ENCODE measurements at places on chromosomes 16 and 17. TPM values are rescaled to one million over a fixed set of nuclear protein-coding genes. Genes with fewer than 3 reads are reported as not detected.

DNA sequence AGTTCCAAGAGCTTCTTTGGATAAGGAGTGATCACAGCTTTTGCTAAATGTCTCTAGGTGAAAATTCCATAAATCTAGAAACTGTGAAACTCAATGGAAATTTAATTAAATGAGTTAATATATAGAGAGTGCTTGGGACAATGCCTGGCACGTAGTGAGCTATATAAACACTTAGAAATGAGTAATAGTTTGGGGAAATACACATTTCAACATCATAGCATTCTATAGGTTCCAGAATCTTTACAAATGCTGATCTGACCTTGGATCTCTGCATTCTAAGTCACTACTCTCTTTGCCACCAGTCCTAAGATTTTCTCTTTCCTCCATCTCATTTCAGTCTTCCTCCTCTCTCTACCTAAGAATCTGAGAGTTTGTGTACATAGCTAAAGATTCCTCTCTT, 175.6 kb downstream of the SOX9 start:
- no peak overlapping the region for H3K4me3 ChIP-seq
- H3K27ac ChIP-seq, result no peak overlapping the region
- no peaks in the 10 kb centered on the region for H3K36me3 ChIP-seq
- H3K27me3 ChIP-seq, result no peaks in the 10 kb centered on the region
- H3K4me1 ChIP-seq, result no peaks in the 10 kb centered on the region

DNA sequence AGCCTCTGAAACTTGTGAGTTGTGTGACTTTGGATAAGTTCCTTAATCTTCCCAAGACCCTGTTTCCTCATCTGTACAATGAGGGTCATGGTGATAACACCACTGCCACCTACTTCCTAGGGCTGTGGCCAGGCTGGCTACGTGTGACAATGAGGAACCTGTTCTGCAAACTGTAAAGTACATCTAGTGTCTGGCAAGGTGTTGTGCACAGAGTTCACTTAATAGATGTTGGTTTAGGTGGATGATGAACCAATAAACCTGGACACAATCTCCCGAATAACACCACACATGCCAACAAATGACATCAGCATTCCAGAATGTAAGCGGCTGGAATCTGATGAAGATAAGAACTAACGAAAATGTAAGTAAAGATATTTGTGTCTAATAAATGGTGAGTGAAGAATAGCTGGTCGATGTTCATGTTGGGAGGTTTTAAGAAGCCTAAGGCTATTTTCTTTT, 82.3 kb downstream of the MARCHF10 start:
- no peaks in the 10 kb centered on the region for H3K4me1 ChIP-seq
- H3K27me3 ChIP-seq, result no peaks in the 10 kb centered on the region
- no peaks in the 10 kb centered on the region for H3K36me3 ChIP-seq
- no peak overlapping the region for H3K4me3 ChIP-seq
- no peak overlapping the region for H3K27ac ChIP-seq
- no peak for DNase-seq

DNA sequence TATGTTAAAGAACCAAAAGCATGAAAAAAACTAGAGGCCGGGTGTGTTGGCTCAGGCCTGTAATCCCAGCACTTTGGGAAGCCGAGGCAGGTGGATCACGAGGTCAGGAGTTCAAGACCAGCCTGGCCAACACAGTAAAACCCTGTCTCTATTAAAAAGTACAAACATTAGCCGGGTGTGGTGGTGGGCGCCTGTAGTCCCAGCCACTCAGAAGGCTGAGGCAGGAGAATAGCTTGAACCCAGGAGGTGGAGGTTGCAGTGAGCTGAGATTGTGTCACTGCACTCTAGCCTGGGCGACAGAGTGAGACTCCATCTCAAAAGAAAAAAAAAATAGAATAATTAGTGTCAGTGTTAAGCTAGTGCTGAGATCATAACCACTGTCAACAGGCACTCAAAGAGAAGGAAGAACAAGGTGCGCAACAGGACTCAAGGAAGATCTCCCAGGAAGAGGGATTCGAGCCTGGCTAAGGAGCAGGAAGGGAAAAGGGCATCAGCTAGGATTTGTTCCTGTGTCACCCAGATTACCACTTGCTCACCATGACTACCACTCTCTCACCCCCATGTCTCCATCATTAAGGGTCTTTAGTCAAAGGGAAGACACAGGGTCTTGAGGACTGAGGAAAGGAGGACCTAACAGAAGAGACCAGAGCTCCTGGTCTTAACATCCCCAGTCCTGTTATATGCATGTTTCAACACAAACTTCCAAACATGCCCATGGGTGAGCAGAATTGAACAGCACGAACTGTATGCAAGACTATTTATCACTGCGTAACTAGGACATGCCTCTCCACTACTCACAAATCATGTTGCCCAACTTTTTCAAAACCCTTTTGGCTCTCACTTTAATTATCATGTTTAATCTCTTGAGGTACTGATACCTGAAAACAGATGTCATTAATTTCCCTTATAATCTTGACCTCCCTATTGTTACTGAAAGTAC, 88.3 kb upstream of the PLEKHM1 start:
- H3K36me3 ChIP-seq, result no peaks in the 10 kb centered on the region
- H3K27me3 ChIP-seq, result no peaks in the 10 kb centered on the region
- no peak overlapping the region for H3K4me3 ChIP-seq
- no peak for DNase-seq

DNA sequence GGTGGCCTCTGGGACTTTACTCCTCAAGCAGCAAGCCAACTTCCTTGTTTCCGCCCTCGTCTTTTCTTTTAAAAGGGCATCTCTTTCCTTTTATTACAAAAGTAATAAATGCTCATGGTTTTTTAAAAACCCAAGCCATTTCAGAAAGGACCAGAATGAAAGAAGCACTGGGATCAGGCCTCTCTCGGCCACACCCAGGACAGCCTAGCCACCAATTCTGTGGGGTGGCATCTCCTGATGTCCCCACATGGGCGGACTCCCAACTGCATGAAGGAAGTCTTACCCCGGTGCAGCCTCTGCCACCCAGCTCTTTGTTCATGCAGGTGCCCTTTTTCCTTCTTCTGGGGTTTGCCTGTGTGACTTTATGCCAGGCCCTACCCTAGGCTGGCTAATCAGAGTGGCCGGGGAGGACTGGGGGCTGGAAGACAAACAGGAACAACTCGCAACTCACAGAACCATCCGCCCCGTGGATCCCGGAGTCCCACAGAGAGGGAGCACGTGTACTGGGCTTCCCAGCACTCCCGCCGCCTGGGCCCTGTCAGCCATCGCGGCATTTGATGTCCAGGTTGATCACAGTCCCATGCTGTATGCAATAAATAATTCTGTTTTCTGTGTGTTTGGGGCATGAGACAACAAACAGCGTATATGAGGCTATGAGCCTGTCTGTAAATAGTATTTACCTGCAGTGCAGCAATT, 2.6 kb upstream of the RASD1 start:
- no peak for DNase-seq
- H3K36me3 ChIP-seq, result no peaks in the 10 kb centered on the region
- no peak overlapping the region for H3K27ac ChIP-seq
- H3K4me3 ChIP-seq, result no peak overlapping the region
- H3K27me3 ChIP-seq, result no peaks in the 10 kb centered on the region

- no peaks in the 10 kb centered on the region for H3K36me3 ChIP-seq
- no peaks in the 10 kb centered on the region for H3K4me1 ChIP-seq
- no peak for DNase-seq
- no peak overlapping the region for H3K4me3 ChIP-seq
- H3K27me3 ChIP-seq, result no peaks in the 10 kb centered on the region
Measured at GRCh38 chr16:57883480-57883879, 81.2 kb upstream of the KIFC3 start.

DNA sequence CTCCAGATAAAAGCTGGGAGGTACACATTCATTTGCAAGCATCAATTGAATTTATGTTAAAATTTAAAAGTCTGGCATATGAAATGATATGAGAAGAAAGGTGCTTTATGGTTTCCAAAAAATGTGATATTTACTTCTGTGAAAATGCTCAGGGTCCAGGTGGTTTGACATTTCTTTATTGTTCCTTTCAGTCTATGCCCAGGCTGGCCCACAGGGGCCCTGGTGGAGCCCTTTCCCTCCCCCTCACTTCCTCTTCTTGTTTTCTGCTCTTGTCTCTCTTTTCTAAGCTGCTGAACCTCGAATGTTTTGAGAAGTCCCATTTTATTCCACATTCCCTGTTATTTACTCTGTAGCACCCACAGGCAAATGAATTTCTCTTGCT, 127.8 kb downstream of the HS3ST3B1 start:
- H3K27ac ChIP-seq, result no peak overlapping the region
- no peaks in the 10 kb centered on the region for H3K4me1 ChIP-seq
- DNase-seq, result no peak
- H3K36me3 ChIP-seq, result no peaks in the 10 kb centered on the region
- H3K27me3 ChIP-seq, result no peaks in the 10 kb centered on the region

DNA sequence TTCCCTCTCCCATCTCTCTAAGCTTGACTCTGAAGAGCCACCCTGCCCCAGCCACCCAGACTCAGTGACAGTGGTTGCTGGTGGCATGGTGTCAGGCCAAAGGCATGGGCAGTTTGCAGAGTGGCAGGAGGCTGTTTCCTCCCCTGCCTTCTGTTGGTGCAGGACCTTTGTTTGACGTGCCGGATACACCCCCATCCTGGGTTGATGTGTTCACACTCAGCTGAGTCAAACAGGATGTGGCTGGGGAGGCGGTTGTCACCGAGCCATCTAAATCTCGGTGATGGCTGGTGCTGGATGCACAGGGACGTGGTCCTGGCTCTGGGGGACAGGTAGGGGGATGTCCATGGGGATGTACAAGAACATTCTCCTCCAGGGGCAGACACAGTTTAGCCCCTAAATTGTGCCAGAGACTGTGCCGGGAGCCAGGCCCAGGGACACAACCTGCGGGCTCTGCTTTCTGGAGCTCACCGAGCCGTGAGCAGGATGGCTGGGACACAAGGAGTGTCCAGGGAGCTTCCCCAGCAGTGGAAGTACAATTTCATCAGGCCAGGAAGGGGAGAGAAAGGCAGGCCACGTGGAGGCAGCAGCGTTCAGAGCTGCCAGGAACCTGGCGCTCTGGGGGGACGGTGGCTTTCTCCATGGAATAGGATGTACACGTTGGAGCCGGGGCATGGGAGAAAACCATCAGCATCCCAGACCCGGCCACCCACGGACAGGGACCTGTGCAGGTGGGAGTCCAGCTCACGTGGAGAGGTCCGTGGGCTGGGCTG, 264.2 kb downstream of the SEC14L1 start:
- peaks cover 26% of the 10 kb centered on the region for H3K4me1 ChIP-seq
- peak overlapping the region; percentile 86 for H3K27ac ChIP-seq
- DNase-seq, result no peak
- no peaks in the 10 kb centered on the region for H3K36me3 ChIP-seq
- no peaks in the 10 kb centered on the region for H3K27me3 ChIP-seq

DNA sequence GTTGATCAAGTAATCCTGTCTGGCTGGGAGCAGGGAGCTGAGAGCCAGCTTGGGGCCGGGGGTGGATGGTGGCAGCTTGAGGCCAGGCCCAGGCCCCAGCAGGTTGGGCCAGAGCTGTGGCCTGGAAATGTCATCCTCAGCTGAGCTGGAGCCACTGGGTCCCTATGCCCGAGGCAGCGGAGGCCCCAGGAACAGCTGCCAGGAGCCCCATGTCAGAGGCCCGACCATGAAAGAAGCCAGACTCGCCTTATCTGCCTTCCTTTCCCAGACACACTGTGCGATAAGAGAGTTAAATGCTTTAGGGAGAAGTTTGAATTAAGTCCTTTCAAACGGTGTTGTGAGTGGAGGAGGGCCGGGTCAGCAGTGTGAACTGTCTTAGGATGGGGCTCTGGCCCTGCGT, 3.5 kb downstream of the SMTNL2 start:
- H3K4me1 ChIP-seq, result no peaks in the 10 kb centered on the region
- no peak overlapping the region for H3K4me3 ChIP-seq
- no peak for DNase-seq
- peak overlapping the region; percentile 55 for H3K27ac ChIP-seq
- H3K36me3 ChIP-seq, result no peaks in the 10 kb centered on the region
- H3K27me3 ChIP-seq, result no peaks in the 10 kb centered on the region

GRCh38 chr16:30858829-30859423, 35.0 kb downstream of the BCL7C start:
- no peaks in the 10 kb centered on the region for H3K4me1 ChIP-seq
- no peak for DNase-seq
- no peaks in the 10 kb centered on the region for H3K36me3 ChIP-seq
- H3K4me3 ChIP-seq, result no peak overlapping the region
- H3K27ac ChIP-seq, result no peak overlapping the region

DNA sequence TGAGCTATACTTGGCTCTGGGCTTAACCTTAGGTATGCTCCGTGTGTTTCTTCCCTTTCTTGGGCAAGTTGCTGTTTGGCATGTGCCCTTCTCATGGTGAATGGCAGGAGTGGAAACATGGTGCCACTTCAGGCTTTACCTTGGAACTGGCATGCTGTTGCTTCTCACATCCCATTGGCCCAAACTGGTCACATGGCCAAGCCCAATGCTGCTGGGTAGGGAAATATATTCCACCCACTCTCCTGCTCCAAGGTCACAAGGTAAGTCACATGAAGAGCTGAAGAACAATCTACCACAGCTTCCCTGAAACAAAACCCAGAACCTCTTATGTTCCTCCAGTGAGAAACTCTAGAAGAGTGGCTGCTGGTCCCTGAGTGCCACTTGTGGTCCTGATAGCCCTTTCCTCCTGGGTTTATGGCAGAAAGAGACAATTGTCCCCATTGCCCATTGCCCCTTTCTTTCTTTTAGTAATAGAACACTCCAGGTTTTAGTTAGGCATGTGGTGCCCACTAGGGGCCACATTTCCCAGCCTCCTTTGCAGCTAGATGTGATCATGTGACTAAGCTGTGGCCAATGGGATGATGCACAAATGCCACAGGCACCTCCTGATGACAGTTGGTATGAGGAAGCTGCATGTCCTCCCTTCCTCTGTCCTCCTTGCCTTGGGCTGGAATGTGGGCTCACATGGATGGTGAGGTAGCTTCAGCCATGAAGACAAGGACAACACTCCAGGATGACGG, 50.3 kb downstream of the MEOX1 start:
- H3K4me3 ChIP-seq, result no peak overlapping the region
- no peak overlapping the region for H3K27ac ChIP-seq
- H3K27me3 ChIP-seq, result no peaks in the 10 kb centered on the region
- H3K4me1 ChIP-seq, result no peaks in the 10 kb centered on the region
- DNase-seq, result no peak

DNA sequence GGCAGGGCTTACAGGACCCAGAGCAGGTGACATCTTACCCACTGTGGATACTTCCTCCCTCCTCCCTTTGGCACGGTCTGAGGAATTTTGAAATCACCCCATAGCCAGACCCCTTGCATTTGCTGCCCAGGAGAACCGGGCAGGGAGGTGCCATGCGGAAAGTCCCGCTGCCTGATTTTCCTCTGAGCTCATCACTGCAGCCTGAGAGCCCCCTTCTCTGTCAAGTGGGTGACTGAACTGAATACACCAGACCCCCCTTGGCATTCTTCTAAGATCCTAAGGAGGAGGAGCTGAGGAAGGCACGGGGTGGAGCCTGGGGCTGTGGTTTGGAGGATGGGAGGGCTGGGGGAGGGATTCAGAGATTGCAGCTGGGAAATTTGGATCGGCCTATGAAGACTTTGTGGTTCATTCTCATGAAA, 173.4 kb downstream of the RAB11FIP4 start:
- no peaks in the 10 kb centered on the region for H3K36me3 ChIP-seq
- H3K4me1 ChIP-seq, result peaks cover 34% of the 10 kb centered on the region
- H3K27me3 ChIP-seq, result no peaks in the 10 kb centered on the region
- DNase-seq, result no peak
- peak overlapping the region; percentile 90 for H3K27ac ChIP-seq

- H3K27me3 ChIP-seq, result no peaks in the 10 kb centered on the region
- no peaks in the 10 kb centered on the region for H3K4me1 ChIP-seq
- no peak overlapping the region for H3K27ac ChIP-seq
- DNase-seq, result no peak
- H3K4me3 ChIP-seq, result no peak overlapping the region
Measured at GRCh38 chr16:55115506-55115905, 184.8 kb downstream of the IRX5 start.

- H3K27ac ChIP-seq, result peak overlapping the region; percentile 97
- no peaks in the 10 kb centered on the region for H3K36me3 ChIP-seq
- peaks cover 11% of the 10 kb centered on the region for H3K4me1 ChIP-seq
- DNase-seq, result no peak
- H3K27me3 ChIP-seq, result no peaks in the 10 kb centered on the region
Measured at GRCh38 chr17:44120851-44121605, 2.4 kb downstream of the HDAC5 start.

Gene MYH2
- total RNA-seq, result 0.16 TPM

Gene TMIGD1
- 1.6 TPM for total RNA-seq
